ENCODE measurements at places on chromosomes 1 and 21.

DNA sequence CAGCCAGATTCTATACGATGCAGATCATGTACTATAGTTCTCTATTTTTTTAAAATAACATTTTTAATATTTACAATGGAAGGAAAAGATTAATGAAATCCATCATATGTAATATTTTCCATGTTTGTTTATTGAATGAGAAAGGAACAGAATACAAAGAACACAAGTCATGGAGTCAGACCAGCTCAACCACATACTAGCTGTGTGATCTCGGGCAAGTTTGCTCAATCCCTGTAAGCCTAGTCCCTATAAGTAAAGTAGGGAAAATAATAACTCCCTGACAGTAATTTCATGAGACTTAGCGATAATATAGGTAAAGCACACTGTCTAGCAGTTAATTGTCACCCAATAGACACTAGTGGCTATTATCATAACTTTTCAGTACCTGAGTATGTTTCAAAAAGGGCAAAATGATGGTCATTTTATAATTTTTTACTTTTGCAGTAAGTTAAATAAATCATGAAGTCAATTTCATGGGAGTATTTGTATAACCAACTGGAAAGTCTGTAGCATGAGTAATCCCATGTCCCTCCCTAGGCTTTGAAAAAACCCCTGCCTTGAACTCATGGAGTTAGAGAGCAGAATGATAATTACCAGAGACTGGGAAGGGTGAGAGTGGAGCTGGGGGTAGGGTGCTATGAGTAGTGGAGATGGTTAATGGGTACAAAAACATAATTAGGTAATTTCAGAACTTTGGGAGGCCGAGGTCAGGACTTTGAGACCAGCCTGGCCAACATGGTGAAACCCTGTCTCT lies 37.0 kb upstream of the EPS15 start:
- H3K36me3 ChIP-seq, result no peaks in the 10 kb centered on the region
- no peak overlapping the region for H3K27ac ChIP-seq
- H3K4me3 ChIP-seq, result no peak overlapping the region
- DNase-seq, result no peak

DNA sequence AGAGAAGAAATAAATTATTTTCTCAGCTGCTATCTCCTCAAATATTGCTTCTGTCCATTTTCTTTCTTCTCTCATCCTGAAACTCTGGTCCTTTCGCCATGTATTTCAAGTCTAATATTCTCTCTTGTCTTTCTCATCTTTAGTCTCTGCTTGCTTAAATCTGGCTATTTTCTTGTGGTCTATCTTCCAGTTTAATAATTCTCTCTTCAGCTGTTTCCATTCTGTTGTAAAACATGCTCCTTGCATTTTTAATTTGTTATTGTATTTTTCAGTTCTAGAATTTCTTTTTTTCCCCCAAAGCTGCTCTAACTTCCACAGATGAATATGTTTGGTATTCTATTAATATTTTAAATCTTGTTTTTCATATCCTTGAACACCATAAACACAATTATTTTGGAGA lies 70.1 kb upstream of the TMPRSS2 start:
- H3K27me3 ChIP-seq, result no peaks in the 10 kb centered on the region
- no peaks in the 10 kb centered on the region for H3K36me3 ChIP-seq
- no peak overlapping the region for H3K4me3 ChIP-seq
- no peak for DNase-seq

DNA sequence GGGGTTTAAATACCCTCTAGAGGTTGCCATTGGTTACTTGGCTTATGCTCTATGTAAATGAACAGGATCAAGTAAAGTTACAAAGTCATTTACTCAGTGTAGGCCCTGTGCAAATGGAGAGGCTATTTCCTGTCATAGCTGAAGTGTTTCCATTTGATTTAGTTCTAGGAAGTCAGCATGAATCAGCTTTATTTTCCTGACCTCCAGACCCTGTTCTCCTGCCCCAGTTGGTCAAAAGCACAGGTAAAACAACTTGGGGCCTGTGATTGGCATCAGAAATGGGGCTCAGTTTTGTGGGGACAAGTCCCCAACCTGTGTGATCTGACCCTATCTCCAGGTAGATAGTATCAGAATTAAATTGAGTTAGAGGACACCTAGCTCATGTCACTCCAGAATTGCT lies 239.9 kb downstream of the HHAT start:
- no peak overlapping the region for H3K27ac ChIP-seq
- no peaks in the 10 kb centered on the region for H3K36me3 ChIP-seq
- no peaks in the 10 kb centered on the region for H3K4me1 ChIP-seq
- DNase-seq, result no peak

DNA sequence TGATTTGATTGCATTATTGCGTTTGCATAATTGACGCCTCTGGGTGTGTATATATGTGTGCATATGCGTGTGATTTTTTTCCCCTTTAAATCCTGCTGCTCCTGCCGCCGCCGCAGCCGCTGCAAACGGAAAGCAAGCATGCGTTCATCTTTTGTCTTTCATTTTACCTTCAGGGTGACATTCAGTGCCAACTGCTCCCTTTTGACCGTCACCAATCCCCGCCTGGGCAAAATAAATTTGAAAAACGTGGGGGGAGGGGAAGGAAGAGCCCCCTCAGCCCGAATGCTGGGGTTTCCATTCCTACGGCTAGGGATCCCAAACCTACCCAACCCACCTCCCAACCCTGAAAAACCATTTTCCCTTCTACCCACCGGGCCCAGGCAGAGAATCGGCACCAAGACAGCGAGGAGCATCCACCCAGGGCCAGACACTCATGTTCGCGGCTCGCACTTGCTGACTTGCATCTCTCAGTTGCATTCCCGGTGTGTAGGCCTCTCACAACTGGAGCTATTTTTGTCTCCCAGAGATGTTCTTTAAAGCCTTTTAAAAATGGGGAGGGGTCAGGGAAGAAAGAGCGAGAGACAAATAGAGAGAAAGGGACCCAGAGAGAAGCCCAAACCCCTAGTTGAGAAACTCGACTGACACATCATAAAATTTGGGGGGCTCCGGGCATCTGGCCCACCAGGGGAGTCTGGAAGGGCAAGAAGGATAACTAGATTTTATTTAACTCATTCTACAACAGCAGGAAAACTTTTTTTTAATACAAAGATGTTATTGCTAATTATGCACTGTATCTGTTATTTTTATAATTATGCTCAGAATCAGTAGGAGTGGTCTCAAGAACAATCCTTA lies 367.1 kb upstream of the ESRRG start:
- H3K27ac ChIP-seq, result no peak overlapping the region
- H3K36me3 ChIP-seq, result no peaks in the 10 kb centered on the region
- no peak for DNase-seq
- H3K27me3 ChIP-seq, result no peaks in the 10 kb centered on the region

GRCh38 chr1:207620543-207620893 lies 24.4 kb upstream of the CR1L start:
- H3K27ac ChIP-seq, result no peak overlapping the region
- H3K36me3 ChIP-seq, result no peaks in the 10 kb centered on the region
- no peak overlapping the region for H3K4me3 ChIP-seq
- no peaks in the 10 kb centered on the region for H3K27me3 ChIP-seq
- no peaks in the 10 kb centered on the region for H3K4me1 ChIP-seq
- no peak for DNase-seq

DNA sequence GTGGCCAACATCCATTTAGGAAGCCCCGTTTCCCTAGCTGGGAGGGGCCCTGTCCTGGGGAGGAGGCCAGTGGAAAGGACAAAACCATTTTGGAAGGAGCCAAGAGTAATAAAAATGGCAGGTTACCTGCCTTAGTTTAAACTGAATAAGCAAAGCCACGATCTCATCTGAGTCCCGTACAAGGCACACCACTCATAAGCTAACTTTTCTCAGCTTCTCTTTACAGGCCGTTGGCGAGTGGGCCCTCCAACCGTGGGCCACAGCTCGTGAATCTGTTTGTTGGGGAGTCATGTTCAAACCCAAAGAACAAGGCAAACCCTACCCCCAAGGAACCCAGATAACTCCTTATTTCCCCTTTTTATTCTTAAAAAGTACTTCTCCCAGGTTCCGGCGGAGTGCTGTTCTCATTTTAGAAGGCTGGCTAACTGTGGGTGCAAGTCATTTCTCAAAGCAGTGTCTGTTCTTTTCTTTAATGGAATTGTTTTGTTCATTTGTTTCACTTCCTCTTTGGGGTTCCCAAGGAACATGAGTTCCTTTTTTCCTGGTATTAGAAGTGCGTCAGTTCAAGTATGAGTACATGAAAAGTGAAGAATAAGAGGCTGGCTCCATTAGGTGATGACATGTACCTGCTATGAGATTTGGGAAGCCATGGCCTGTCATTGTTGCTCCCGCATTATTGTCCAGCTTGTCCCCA lies 89.0 kb downstream of the PSMG1 start:
- no peak overlapping the region for H3K4me3 ChIP-seq
- no peaks in the 10 kb centered on the region for H3K36me3 ChIP-seq
- no peaks in the 10 kb centered on the region for H3K27me3 ChIP-seq
- no peak for DNase-seq
- peaks cover 10% of the 10 kb centered on the region for H3K4me1 ChIP-seq

- no peaks in the 10 kb centered on the region for H3K4me1 ChIP-seq
- no peaks in the 10 kb centered on the region for H3K36me3 ChIP-seq
- no peak for DNase-seq
- no peak overlapping the region for H3K27ac ChIP-seq
Observed at GRCh38 chr1:184167352-184167751, 115.8 kb downstream of the TSEN15 start.

GRCh38 chr21:33109574-33110339 lies 39.8 kb downstream of the OLIG1 start:
- no peak for DNase-seq
- H3K27me3 ChIP-seq, result peaks cover 13% of the 10 kb centered on the region
- H3K4me3 ChIP-seq, result peak overlapping the region; percentile 38
- H3K4me1 ChIP-seq, result no peaks in the 10 kb centered on the region

- DNase-seq, result no peak
- H3K27me3 ChIP-seq, result no peaks in the 10 kb centered on the region
- no peak overlapping the region for H3K27ac ChIP-seq
- H3K4me1 ChIP-seq, result peaks cover 40% of the 10 kb centered on the region
Observed at GRCh38 chr1:212315907-212316306, 30.7 kb downstream of the PPP2R5A start.

GRCh38 chr1:165696625-165697100 lies 1.7 kb downstream of the ALDH9A1 start:
- peak overlapping the region; percentile 94 for H3K4me3 ChIP-seq
- no peaks in the 10 kb centered on the region for H3K27me3 ChIP-seq
- DNase-seq, result no peak
- no peaks in the 10 kb centered on the region for H3K36me3 ChIP-seq
- peaks cover 17% of the 10 kb centered on the region for H3K4me1 ChIP-seq
- H3K27ac ChIP-seq, result peak overlapping the region; percentile 3

GRCh38 chr1:209607102-209607794 lies 23.7 kb downstream of the CAMK1G start:
- DNase-seq, result no peak
- no peak overlapping the region for H3K4me3 ChIP-seq
- no peaks in the 10 kb centered on the region for H3K27me3 ChIP-seq

DNA sequence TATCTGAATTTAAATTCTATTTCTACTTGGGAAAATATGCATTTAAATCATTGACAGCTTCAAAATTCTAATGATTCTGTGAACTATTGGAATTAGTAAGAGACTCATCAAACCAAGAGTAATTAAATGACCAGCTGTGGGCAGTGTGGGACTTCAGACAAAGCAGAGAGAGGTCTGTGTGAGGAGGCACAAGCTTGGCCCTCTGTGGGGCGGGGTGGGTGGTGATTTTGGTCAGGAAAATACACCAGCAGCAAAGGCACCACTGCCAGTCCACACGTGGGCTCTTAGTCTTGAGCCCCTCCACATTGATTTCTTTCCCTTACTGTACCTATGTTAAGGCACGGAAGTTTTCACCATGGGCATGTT lies 39.2 kb upstream of the RAB4A start:
- no peak for DNase-seq
- H3K27me3 ChIP-seq, result no peaks in the 10 kb centered on the region
- H3K36me3 ChIP-seq, result no peaks in the 10 kb centered on the region
- H3K4me1 ChIP-seq, result peaks cover 17% of the 10 kb centered on the region

- H3K27me3 ChIP-seq, result no peaks in the 10 kb centered on the region
- no peak overlapping the region for H3K27ac ChIP-seq
- H3K36me3 ChIP-seq, result no peaks in the 10 kb centered on the region
- no peak for DNase-seq
- no peaks in the 10 kb centered on the region for H3K4me1 ChIP-seq
Observed at GRCh38 chr1:108082738-108083562, 117.2 kb downstream of the SLC25A24 start.

DNA sequence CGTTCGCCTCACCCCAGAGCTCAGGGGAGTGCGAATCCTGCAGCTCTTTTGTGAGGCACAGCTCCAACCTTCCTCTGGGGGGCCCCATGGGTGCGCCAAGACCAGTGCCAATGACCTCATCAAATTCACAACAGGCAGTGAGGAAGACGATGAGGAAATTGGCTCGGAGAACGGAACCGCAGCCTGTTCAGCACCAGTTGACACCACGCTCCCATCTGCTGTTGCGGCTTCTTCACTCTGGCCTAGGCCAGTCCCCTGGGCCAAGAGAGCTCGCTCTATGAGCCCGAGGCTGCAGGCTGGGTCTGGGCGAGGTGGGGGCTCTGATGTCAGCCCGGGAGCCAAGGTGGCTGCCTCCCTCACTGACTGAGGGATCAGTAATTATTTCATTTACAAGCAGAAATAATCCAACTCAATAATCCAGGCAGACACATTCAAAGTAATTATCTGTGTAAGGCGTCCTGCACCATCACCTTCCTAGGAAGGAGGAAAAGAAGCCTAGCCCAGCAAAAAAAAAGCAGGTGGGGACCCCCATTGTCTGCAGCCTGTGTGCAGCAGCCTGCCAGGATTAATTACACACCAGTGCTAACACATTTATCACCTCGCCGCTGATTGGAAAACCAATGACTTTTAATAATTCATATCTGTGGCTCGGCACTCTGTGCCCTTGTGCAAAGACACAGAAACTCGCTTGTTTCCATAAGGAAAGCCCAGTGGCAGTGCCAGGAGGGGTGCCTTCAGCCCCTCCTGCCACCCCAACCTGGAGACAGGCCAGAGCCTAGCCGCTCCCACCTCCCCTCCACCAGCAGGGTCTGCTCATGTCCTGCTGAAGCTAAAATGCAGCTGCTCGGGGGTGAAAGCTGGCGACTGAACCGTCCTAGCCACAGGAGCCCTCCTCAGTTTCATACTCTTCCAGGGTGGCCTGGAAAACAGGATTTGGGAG lies 1.9 kb downstream of the PLEKHA6 start:
- H3K27ac ChIP-seq, result no peak overlapping the region
- no peaks in the 10 kb centered on the region for H3K36me3 ChIP-seq
- H3K27me3 ChIP-seq, result no peaks in the 10 kb centered on the region
